ENCODE measurements at places on chromosomes 2 and 18.

GRCh38 chr18:56444201-56444600 is 194.2 kb downstream of the TXNL1 start:
- DNase-seq: no peak

- no peak for DNase-seq
These were observed 32.6 kb downstream of the NMUR1 start for GRCh38 chr2:231497651-231498050.

- DNase-seq: no peak
These were observed 2.7 kb downstream of the CDCA7 start for GRCh38 chr2:173357346-173357745.

DNA sequence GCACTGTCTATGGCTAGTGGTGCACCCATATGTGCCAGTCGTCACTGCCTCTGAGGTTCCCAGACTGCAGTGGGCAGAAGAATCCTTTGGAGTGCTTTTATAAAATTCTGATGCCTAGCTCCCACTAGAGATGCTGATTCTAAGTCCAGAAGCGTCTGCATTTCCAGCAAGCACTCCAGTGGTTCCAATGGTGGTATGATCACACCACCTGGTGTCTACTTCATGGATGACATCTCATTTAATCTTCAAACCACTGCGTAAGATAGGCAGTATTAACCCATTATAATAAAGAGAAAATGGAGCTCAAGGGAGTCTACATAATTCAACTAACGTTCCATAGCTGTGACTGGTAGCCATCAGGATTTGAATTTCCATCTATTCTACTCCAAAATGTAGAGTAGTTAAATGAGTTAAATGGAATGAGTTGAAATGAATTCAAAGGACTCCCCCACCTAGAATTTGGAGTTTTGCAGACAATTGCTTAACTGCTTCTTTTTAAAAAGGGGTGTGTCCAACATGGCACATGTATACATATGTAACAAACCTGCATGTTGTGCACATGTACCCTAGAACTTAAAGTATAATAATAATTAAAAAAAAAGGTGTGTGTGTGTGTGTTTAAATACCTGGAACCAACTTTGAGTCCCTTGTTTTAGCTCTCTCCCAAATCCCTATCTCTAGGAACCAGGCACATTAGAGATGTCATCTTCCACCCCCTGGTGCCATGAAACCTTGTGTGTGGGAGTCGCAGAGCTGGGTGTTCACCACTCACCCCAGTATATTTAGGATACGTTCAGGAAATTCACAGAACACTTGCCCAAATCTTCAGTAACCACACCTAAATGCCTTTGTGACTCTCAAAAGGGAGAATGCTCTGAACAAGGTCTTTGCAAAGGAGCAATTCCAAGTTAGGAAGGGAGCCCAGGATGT is 14.1 kb downstream of the LAMA3 start:
- no peak for DNase-seq

DNA sequence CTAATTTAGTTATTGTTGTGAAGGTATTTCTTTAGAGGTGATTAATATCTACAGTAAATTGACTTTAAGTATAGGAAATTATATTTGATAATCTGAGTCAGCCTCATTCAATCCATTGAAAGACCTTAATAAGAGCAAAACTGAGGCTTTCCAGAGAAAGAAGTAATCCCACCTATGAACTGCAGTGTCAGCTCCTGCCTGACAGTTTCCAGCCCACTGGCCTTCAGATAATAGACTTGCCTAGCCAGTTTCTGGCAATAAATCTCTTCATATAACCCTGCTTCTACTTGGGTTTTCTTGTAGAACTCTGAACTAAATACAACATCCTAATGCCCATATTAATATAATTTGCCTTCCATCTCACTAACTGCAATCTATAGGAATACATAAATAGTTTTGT is 437.9 kb upstream of the UBE2E3 start:
- no peak for DNase-seq

GRCh38 chr2:62570861-62571698 is 65.1 kb upstream of the TMEM17 start:
- DNase-seq: no peak

GRCh38 chr2:174153757-174154680 is 94.3 kb downstream of the OLA1 start:
- no peak for DNase-seq
